ENCODE measurements at places on chromosomes 5 and 9.

GRCh38 chr9:94861589-94862272, 135.2 kb downstream of the AOPEP start:
- no peak for DNase-seq

DNA sequence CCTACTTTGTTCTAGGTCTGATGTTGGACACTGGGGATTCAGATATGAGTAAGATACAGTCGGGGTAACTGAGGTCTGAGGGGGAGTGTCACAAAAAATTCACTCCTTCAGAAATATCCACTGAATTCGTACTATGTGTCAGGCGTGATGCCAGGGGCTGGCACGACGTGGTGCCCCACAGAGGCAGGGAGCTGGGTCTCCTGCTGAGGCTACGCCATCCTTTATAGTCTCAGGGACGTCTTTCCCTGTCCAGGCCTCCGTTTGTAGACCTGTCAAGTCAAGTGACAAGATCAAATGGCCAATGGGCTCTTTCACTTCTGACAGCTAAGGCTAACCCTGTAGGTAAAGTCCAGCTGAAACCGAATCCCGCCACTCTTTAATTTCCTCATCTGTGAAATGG, 118.8 kb upstream of the SMIM23 start:
- no peak for DNase-seq

DNA sequence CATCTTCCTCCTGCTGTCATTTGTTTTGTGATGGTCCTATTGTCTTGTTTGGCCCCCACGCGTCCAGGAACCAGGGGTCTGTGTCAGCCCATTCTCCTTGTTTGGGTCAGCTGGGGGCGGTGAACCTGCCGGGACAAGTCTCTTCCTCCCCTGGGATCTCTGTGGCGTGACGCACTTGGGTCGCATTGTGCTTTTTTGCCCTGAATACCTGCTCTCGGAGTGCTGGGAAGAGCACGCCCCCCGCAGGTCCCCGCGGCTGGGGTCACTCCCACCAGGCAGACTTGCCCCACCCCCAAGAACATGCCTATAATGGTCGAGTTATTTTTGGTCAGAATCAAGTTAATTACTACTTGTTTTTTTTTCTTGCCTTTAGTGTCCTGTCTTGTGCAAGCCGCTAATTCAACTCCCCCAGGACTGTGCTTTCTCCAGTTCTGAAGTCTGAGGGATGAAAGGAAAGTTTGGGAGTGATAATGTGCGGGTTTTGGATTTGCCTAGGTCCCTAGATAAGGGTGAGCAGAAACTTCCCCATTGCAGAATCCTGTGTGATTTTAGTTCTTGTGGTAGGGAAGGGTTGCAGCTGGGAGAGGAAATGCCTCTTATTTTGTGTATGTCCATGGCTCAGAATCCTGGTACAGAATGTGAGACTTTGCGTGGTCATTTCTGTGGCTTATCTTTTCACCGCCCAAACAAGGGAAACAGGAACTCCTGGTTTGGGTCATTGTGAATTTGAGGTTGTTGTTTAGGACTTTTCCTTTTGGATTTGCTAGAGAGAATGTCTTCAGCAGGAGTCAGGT, 789 bp downstream of the ACER2 start:
- peak; percentile 35 for DNase-seq

- DNase-seq, result no peak
Measured at GRCh38 chr9:127722055-127722745, 6.3 kb downstream of the TTC16 start.

DNA sequence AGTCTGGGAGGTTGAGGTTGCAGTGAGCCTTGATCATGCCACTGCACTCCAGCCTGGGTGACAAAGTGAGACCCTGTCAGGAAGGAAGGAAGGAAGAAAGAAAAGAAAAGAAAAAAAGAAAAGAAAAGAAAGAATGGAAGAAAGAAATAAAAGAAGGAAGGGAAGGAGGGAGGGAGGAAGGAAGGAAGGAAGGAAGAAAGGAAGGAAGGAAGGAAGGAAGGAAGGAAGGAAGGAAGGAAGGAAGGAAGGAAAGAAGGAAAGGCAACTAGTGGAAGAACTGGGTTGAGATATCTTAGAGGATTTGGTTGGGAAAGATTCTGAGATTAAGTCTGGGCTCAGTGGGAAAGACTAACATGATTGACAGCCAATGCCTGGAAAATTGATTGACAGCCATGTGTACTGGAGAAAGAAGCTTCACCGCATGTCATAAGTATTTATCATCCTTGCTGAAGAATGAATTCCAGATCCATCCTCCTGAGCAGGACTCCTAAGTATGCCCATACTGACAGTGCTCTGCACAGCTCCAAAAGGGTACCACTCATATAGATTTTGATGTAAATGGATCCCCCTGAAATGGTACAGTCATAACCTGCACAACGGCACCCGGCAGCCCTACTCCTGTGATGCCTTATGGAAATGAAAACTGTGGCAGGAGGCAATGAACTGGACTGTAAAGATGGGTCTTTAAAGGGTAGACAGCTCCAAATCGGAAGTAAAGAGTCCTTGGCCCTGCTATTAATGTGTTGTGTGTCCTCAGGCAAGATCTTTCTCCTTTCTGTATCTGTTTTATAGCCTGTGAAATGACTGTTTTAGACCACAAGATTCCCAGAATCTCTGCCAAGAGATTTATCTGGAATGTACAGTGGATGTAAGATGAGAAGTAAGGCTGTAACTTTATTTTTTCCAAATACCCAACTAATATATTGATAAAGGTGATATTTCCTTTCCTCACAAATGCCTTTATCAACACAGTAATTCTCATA, 16.9 kb upstream of the ADRA1B start:
- DNase-seq, result no peak

- no peak for DNase-seq
Measured at GRCh38 chr5:97840643-97841042, 657.6 kb upstream of the RIOK2 start.

- no peak for DNase-seq
Measured at GRCh38 chr5:57311921-57312735, 138.3 kb downstream of the GPBP1 start.

GRCh38 chr9:117092582-117092981, 322.3 kb downstream of the ASTN2 start:
- DNase-seq, result no peak

- DNase-seq, result no peak
Measured at GRCh38 chr9:36247356-36247755, 10.9 kb downstream of the GNE start.

- no peak for DNase-seq
Measured at GRCh38 chr5:133145436-133146170, 93.8 kb downstream of the HSPA4 start.

GRCh38 chr9:92749934-92750315, 14.7 kb downstream of the BICD2 start:
- no peak for DNase-seq

Measured in GM10248 (cell line).